ENCODE measurements at places on chromosomes 3 and 15. TPM values are rescaled to one million over a fixed set of nuclear protein-coding genes. Genes with fewer than 3 reads are reported as not detected.

SYNPR gene
- total RNA-seq, result 0.11 TPM

SLC9C1 gene
- total RNA-seq, result not detected

SAMD7 gene
- total RNA-seq, result not detected

C3orf22 gene
- total RNA-seq, result not detected

XIRP1 gene
- not detected for total RNA-seq

MYRIP gene
- total RNA-seq, result 7.1 TPM

GNAT1 gene
- total RNA-seq, result not detected

DPPA2 gene
- not detected for total RNA-seq

GAP43 gene
- not detected for total RNA-seq

STRIT1 gene
- total RNA-seq, result not detected

GATM gene
- total RNA-seq, result 20.6 TPM

CISH gene
- 31.0 TPM for total RNA-seq

RPP25 gene
- 14.9 TPM for total RNA-seq

PCOLCE2 gene
- 22.3 TPM for total RNA-seq

MFGE8 gene
- 99.8 TPM for total RNA-seq

SMC4 gene
- 30.7 TPM for total RNA-seq

NEO1 gene
- 39.6 TPM for total RNA-seq

PRTG gene
- total RNA-seq, result 146 TPM

CYP8B1 gene
- total RNA-seq, result not detected

NMD3 gene
- 54.4 TPM for total RNA-seq

TCTA gene
- 50.4 TPM for total RNA-seq

TM4SF18 gene
- total RNA-seq, result 33.3 TPM

SLITRK3 gene
- total RNA-seq, result 1.9 TPM

SAXO2 gene
- total RNA-seq, result 2.4 TPM

HRG gene
- total RNA-seq, result not detected

PLSCR5 gene
- total RNA-seq, result not detected

PIGBOS1 gene
- 19.6 TPM for total RNA-seq

REC114 gene
- total RNA-seq, result not detected

AQP9 gene
- 0.21 TPM for total RNA-seq

DRD3 gene
- not detected for total RNA-seq

NR2F2 gene
- 18.3 TPM for total RNA-seq

NR2E3 gene
- not detected for total RNA-seq

C3orf70 gene
- 1.6 TPM for total RNA-seq

GOLGA8J gene
- 4.7 TPM for total RNA-seq

RASGRP1 gene
- total RNA-seq, result 0.24 TPM

PPM1L gene
- 77.4 TPM for total RNA-seq

TLE3 gene
- 275 TPM for total RNA-seq

VIPR1 gene
- 32.6 TPM for total RNA-seq

CNTN4 gene
- total RNA-seq, result 72.3 TPM

CLDN1 gene
- total RNA-seq, result 11.0 TPM

FBXO40 gene
- total RNA-seq, result not detected
